ENCODE measurements at places on chromosomes 1 and 21.

DNA sequence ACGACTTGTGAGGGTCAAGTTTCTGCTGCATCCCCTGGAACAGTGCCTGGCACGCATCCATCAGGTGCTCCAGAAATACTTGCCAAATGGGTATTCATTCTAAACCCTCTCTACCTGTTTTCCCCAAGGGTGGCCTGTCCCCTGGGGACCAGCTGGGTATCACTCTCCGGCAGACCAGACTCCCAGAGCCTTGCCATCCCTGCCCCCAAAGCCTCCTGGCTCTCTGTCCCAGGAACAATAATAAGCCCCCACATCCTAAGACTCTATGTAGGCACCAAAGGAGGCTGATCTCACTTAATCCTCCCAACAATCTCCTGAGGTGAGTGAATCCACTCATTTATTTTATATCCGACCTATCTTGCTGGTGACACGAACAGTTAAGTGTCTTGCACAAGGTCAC lies 96.7 kb downstream of the MRPL37 start:
- no peak for DNase-seq

DNA sequence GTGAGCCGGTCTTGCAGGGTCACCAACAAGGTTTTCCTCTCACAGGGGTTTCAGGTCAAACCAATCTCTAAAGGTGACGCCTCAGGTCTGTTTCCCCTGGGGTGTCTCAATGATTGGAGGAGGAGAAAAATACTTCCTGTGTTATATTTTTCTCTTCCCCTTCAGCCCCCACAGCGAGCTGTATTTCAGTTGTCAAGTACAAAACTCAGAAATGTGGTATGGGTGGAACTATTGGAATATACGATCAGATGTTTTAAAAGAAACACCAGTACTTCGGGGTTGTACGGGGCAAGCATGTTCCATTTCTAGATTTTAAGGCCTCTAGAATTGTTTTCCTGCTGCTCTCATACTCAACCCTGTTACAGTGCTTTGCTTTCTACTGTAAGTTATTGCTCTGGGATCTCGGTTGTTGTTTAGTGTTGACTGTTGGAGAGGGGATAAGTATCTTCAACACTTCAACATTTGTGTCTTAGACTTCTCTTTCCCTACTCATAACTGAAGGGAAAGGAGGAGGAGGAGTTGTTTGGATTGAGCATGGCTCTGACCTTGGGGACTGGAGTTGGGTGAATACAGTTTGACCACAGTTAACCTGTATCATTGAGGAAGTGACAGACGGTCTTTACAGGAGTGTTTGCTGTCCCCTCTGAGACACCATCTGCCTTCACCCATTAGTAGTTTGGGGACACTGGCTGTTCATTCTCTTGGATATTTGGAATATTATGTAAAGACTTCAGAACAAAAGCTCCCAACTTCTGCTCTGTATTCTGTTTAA lies 2.0 kb downstream of the MAPKAPK2 start:
- no peak for DNase-seq

DNA sequence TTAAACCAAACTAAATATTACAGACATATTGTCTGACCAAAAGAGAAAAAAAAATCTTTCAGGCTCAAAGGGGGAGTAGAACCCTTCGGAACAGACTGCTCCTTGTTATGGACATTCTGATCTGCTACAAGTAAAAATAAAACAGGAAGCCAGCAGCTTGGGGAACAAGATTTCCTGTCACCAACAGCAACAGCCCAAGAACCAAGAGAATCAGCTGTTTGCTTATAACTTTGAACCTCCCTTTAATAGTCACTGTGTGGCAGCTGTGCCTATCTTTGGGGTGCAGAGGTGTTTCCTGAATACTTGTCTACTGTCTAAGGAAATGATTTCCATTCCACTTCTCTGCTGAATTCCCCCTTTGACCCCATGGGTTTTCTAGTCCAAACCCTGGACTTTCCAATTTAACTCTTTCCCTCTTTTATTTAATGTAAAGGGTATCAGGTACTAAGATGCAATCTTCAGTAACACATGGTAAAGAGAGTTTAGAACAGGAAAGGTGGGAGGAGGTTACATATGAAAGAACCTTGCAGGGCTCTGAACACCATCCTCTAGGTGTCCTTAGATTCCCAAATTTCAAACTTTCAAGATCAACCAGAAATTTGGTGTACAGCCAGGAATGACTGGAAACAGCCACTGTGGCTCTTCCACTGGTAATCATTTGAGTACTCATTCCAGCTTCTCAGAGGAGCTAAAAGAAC lies 38.6 kb downstream of the GPR3 start:
- DNase-seq: peak; percentile 38

DNA sequence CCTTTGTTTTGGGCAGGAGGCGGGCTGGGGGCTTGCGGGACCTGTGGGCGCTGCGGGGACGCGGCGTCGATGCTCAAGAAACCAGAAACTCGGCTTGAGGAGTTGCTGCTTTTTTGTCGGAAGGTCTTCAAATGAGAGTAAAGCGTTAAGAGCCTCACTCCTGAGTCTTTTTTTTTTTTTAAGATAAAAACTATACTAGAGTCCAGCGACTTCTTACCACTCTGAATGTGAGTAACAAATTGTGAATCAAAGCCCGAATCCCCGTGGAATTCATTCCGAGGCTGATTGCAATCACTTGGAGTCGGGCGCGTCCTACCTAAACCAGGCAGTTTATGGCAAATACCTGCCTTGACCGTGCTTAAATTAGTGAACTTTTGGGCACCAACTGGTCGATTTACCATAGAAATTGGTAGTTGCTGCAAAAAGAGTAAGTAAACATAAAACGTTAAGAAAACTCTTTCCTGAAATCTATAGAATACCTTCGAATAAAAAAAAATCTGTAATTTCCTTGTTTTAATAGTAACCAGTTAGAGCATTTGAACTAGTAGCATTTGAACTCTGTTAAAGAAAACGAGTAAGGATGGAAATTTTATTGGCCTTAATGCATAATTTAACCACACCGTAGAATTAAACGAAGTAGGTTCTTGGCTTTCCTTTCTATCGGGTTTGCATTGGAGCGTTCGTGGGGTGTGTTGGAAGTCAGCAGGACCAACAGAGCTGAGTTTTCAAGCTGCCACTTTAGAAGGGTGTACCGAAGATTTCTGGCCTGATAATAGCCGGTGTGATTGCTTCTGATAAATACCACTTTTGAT lies 769 bp downstream of the GPSM2 start:
- DNase-seq: peak; percentile 42

GRCh38 chr1:64934115-64934877 lies 32.1 kb downstream of the JAK1 start:
- DNase-seq: peak; percentile 86

DNA sequence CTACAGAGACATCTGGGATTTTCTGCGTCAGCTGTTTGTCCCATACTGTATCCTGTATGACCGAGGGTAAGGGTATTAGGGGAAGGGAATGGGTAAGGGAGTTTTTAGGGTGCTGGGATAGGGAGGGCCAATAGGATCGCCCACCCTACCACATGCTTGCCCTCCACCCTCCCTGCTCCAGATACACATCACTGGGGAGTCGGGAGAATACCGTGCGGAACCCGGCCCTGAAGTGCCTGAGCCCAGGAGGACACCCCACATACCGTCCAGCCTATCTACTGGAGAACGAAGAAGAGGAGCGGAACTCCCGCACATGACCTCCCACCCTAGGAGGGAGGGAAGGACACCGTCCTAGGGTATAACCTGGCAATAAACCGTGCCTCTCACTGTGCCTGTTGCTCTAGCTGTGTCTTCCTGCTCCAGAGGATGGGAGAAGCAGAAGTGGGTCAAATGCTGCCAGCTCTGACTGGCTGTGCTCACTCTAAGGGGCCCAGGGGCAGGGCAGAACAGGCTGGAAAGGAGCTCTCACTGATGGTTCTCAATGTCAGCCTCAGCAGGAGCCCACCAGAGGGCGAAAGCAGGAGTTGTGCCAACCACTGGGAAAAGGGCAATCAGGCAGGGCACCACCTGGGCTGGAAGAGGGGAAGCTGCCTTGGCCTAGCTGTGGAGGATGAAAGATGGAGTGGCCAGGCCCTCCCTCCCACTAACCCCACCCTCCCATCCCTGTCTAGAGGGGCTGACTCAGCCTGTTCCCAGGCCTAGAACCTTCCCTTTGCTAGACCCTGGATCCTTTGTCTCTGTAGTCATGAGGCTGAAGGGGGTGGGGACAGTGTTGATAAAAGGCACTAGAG lies 440 bp upstream of the LENEP start:
- DNase-seq: peak; percentile 67

- no peak for DNase-seq
Measured at GRCh38 chr1:43041591-43041990, 82.9 kb upstream of the SLC2A1 start.

- DNase-seq: no peak
Measured at GRCh38 chr1:20373764-20374163, 83.1 kb downstream of the VWA5B1 start.

- no peak for DNase-seq
Measured at GRCh38 chr1:210328032-210328745, 513 bp upstream of the HHAT start.

DNA sequence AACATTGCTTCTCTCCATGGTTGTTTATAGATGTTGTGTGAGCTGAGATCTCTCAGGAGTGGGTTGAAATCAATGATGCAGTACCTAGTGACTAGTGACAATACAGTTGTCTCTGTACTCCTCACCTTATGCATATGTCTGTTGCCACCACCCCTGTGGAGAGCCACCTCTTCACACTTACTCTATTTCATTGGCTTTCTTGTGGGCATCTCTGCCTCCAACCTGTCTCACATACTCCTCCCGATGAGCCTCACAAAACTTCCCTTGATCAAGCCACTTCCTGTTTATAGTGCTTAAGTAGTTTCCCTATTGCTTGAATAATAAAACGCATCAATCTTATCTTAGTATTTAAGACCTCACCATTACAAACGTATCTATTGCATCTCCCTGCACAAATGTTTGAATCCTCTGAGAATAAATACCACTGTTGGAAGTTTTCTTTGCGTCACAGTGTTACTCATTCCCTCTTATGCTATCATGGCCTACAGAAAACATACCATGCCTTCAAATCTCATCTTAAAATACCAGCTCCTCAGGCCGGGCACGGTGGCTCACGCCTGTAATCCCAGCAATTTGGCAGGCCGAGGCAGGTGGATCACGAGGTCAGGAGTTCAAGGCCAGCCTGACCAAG lies 54.7 kb upstream of the GREM2 start:
- no peak for DNase-seq
